Uterus (tissue), 4 donors: ENCODE measurements at places on chromosomes 11 and 22.

DNA sequence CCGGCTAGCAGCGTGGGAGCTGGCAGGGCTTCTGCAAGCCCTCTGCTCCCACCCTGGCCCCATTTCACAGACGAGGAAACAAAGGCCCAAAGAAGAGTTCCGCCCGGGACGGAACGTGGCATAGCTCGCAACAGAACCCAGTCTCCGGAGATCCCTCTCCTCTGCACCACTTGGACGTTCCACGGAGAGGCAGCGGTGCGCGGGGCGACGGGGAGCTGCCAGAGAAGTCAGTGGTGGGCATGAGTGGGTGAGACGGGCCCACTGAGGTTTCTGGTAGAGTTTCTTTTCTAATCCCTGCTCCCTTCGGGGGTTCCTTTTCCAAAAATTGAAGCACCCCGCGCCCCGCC, 554 bp upstream of the NECTIN1 start:
- DNase-seq: no peak

GRCh38 chr11:31231601-31232000, 137.9 kb downstream of the DCDC1 start:
- no peak for DNase-seq

- no peak for DNase-seq
These were observed 52.3 kb downstream of the ST14 start for GRCh38 chr11:130211781-130212401.

DNA sequence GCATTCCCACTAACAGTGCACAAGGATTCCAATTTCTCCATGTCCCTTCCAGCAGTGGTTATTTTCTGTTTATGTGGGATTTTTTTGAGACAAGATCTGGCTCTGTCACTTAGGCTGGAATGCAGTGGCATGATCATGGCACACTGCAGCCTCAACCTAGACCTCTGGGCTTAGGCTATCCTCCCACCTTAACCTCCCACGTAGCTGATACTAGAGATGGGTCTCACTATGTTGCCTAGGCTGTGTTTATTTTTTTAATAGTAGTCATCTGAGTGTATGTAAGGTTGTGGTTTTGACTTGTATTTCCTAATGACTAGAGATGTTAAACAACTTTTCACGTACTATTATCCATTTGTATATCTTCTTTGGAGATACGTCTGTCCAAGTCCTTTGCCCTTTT, 74.6 kb downstream of the KCNQ1OT1 start:
- no peak for DNase-seq

DNA sequence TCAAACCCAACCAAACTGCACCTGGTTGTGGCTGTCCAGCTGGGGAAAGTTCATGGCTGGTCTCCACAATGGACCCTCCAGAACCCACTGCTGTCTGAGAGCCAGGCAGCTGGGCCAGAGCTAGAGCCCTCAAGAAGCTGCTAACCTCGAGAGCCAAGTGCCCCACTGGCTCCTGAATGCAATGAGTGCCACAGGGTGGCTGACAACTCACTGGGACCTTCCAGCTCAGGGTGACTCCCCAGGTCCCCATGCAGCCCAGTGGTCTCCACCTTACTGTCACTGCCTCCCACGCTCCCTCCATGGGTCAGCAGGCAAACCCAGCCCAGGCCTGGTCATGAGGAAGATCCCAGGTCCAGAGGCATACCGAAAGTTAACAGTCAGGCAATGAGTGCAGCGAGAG, 8.0 kb upstream of the CHST1 start:
- no peak for DNase-seq

GRCh38 chr22:43126501-43127165, 16.1 kb downstream of the BIK start:
- no peak for DNase-seq

- no peak for DNase-seq
These were observed 15.5 kb downstream of the EFCAB6 start for GRCh38 chr22:43796567-43796966.

- DNase-seq: no peak
These were observed 46.9 kb downstream of the DDX6 start for GRCh38 chr11:118744046-118744445.

DNA sequence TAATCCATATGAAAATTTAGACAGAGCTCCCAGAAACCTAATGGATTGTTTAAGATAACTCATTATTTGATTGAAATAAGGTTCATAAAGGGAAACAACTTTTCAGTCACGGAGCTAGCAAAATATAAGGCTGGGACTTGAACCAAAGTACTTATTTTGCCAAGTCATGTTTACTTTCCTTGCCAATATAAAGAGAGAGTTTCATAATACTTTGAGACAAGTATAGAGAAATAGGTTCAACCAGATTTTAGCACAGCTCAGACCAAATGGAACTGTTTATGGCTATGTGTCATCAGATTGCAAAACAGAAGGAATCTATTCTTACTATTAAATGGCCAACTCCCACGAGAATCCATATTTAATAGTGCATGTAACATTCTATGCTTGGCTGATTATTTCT, 1517.5 kb upstream of the TENM4 start:
- DNase-seq: no peak

DNA sequence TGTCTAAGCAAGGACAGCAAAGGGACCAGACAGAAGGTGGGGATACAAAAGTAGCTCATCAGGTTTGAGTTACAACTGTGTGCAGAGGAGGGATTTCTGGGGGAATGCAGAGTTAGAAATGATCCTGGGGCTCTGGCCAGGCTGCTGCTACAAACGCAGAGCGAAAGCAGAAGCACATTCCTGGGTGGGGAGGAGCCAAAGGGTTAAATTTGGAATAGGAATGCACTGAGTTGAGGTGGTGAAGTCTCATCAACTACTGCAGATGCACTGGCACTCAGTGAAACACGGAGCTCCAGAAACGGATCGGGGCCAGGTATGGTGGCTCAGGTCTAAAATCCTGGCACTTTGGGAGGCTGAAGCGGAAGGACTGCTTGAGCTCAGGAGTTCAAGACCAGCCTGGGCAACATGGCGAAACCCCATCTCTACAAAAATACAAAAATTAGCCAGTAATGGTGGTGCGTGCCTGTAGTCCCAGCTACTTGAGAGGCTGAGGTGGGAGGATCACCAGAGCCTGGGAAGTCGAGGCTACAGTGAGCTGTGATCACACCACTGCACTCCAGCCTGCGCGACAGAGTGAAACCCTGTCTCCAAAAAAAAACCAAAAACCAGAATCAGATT, 3.2 kb downstream of the CHKA start:
- no peak for DNase-seq

- no peak for DNase-seq
These were observed 70.7 kb upstream of the AKIP1 start for GRCh38 chr11:8839957-8840945.

DNA sequence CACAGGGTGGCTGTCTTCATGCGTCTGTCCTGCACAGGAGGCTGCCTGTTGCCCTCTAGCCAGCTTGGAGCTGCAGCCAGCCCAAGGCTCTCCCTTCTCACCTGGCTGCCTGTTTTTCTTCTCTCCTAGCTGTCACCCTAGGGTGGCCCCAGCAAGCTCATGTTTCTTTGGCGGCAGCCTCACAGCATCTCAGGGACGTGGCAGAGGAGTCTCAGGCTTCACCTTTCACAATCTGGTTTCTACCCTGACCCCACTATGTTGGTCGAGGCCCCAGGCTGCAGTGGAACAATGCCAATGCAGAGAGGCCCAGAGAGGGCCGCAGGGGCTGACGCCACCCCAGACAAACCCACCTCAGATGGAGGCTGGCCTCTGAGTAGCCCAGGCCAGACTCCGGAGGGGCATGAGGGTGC, 2.5 kb upstream of the CLDN5 start:
- no peak for DNase-seq

DNA sequence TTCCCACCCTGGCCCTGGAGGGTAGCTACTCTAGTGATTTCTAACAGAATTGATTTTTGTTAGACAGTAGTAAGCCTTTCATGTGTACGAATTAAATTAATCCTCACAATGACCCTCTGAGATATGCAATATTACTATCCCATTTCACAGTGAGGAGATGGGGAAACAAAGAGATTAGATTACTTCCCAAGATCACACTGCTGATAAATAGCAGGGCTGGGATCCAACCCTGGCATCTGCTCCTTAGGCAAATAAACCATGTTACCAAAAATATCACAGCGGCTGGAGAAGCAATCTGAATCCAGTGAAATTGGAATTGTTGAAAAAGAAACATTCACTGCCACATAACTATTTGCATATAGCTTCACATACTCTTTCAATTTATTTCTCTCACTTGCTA, 12.8 kb upstream of the CAVIN3 start:
- DNase-seq: no peak

- DNase-seq: no peak
These were observed 22.1 kb downstream of the CABP7 start for GRCh38 chr22:29741926-29742325.

DNA sequence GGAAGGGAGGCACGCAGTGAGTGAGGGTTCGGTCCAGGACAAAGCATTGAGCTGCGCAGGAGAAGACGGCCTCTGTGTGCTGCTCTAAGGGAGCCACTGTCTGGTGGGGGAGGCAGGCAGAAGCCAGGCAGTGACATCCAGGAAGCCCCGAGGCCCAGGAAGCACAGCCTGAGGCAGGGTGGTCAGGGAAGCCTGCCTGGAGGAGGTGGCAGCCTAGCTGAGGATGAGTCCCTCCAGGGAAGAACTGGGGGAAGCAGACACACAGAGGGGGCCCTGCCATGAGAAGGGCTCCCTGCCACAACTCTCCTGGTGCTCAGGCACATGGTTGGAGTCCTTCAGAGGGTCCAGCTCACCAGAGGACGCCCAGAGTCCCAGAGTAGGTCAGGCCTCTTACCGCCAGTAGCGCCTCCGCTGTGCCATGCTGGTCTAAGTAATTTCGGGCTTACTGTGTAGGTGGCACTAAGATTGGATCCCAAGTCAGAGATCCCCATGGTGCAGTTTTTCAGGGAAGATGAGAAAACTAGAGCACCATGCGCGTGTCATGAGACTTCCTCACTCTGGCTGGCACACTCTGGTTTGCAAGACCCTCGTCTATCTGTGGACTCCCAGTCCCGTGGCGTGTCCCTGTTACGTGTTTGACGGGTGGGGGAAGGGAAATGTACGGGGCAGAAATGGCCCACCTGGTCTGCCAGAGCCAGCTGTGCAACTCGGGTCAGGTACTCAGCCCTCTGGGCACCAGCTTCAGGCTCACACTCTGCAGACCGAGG, 887.2 kb downstream of the BRD1 start:
- DNase-seq: no peak

DNA sequence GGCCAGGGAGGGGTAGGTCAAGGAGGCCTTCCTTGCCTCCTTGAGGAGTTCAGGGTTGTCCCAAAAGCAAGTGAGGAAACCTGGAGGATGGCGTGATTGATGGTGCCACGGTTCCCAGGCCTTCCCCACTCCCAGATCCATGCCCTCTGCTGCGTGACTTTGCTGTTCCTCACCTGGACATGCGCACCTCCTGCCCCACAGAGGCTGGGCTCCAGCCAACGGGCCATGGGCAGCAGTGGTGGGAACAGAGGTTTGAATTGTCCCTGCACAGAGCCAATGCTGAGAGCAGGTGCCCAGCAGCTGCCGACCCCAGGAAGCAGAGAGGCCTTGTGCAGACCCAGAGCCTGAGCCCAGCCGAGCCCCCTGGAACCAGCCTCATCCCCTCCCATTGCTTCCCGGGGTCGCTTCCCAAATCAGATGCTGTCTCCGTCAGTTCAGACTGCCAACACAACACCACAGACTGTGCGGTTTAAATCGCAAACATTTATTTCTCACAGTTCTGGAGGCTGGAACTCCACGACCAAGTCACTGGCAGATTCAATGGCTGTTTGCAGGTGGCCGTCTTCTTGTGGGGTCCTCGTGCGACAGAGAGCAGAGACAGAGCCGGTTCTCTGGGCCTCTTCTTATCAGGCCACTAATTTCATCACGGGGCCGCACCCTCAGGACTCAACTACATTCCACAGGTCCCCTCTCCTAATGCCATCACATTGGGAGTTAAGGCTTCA, 6.2 kb upstream of the LINC01488 start:
- DNase-seq: no peak

- DNase-seq: no peak
These were observed 51.1 kb downstream of the CHRDL2 start for GRCh38 chr11:74680035-74680671.

- peak; percentile 75 for DNase-seq
These were observed 11.5 kb downstream of the P2RX3 start for GRCh38 chr11:57349491-57350274.

DNA sequence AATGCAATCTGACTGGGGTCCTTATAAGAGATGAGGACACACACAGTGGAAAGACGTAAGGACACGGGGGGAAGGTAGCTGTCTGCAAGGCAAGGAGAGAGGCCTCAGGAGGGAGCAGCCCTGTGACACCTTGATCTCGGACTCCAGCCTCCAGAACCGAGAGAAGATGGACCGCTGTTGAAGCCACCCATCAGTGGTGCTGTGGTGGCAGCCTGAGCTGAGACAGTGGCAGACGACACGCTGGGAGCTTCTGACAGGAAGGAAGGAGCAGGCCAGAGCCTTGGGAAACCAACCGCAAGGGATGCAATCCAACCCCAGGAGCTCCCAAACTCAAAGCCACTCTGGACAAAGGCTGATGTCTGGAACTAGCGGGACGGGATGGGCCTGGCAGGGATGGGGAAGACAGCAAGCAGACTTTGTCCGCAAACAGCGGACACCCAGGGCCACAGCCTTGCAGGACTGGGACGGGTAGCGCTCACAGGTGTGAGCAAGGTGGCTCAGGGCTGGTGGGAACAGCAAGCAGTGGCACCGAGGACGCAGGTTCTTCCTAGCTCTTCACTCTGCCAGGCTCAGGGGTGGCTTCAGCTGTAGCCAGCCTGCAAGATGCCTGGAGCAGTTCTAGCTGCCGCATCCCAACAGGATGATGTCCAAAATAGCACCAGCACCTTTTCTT, 10.9 kb downstream of the LTO1 start:
- DNase-seq: no peak

DNA sequence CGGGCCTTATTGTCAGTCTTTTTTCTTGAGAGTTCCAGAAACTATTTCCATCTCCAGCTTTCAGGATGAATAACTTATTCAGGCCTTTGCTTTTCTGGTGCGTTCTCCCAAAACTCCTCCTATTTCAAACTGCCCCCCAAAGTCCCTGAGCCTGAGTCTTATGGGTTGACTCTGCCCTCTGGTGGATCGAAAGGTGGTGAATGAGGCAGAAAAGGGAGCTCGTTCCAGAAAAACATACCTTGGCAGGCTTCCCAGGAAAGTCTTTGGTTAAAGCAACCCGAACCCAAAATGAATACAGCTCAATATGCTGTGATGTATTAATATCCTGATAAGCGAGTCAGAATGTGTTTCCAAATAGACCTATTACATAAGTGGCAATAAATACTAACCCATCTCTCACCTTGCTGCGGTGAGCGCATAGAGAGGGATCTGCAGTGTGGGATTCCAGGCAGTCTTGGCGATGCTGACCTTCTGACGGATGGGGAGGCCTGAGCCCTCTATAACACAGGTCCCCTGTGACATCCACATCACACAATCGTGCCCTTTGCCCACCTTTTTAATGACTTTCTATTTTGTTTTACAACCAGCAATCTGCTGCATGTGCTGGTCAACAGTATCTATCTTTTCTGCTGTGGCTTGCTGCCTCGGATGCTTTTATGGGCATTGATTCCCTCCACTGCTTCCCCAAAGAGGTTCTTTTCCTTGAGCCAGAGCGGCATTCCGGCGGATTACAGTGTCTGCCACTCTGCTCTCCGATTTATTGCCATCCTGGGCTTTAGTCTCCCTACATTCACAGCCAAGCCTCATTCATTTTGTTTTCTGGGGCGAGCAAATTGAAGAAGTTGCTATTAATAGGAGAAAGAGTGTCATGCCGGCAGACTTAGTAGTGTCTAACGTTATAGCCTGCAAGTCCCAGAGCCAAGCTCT, 756.8 kb downstream of the NTM start:
- DNase-seq: peak; percentile 21

- no peak for DNase-seq
These were observed 3.2 kb upstream of the PLA2G3 start for GRCh38 chr22:31143537-31143936.
